ENCODE measurements at places on chromosomes 11 and 22.

GRCh38 chr22:47115921-47116320 lies 353.5 kb downstream of the TBC1D22A start:
- DNase-seq: no peak

DNA sequence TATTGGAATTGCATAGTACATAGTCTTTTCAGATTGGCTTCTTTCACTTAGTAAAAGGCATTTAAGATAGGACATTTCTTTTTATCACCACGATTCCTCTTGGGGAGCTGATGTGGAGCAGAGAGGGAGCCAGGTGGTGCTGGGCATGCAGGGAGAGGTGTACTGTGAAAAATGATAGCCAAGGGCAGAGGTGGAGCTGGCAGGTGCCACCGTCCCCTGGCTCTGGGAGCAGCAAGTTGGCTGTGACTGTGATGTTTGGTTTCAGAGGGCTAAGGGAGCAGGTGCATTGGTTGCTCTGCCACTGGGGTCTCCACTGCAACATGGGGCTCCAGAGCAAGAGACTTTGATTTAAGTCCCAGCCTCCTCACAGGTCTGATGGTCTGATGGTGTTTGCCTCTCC lies 16.5 kb downstream of the SGSM1 start:
- DNase-seq: no peak

GRCh38 chr22:44363013-44363979 lies 50.5 kb upstream of the SHISAL1 start:
- no peak for DNase-seq

DNA sequence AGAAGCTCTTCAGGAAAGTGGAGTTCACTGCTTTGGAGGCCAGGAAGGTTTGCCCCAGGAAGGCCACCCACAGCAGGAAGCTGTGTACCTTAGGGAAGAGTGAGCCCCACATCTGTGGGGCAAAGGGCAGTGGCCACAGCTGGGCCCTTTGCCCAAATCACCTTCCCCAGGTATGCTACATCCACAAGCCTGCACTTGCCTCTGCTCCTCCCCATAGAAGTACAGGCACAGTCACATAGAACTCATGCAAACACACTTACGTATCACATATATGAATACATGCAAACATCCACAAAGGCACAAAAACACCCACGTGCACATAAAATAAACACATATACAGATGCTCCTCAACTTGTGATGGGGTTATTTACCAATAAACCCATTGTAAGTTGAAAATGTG lies 2.1 kb downstream of the TRIM29 start:
- DNase-seq: no peak

GRCh38 chr22:32339190-32340012 lies 18.3 kb upstream of the RFPL3 start:
- DNase-seq: no peak

GRCh38 chr11:93548679-93549319 lies 5.6 kb upstream of the SMCO4 start:
- no peak for DNase-seq

- DNase-seq: no peak
Observed at GRCh38 chr22:21643533-21644357, 1.6 kb downstream of the SDF2L1 start.

DNA sequence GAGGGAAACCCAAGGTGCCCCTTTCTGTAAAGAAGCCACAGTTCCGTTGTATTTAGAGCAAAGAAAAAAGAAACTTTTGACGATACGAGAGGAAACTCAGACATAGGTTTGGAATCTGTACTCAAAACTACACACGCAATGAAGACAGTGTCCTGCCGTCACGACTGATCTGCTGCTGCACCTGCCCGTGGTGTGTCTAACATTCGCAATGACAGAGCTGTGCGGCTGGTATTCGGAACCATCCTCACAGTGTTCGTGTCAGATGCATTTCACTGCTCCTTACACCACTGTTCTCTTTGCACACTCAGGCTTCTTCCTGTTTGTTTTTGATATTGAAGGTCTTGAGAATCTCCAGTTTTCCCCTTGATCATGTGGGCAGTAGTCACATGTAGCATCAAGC lies 84.8 kb downstream of the RTL6 start:
- DNase-seq: no peak

DNA sequence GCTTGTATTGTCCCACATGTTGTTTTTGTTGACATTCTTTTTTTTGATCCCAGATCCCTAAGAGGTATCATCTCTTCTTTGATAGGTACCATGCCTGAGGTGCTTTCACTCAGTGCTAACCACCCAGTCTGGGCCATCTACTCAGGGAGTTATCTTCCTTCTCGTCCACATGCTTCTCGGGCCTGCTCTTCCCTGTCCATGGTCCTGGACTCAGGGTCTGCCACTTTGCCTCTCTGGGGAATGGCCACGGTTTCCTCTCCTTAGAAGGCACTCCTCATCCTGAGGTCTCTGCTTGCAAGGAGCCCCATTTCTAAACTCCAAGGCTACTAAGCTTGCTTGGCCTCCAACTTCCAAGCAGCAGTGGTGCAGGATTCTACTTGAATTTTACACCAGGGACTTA lies 227.0 kb upstream of the NCAM1 start:
- no peak for DNase-seq

- no peak for DNase-seq
Observed at GRCh38 chr11:9070749-9071491, 20.5 kb downstream of the SCUBE2 start.

- no peak for DNase-seq
Observed at GRCh38 chr11:77602381-77603088, 12.8 kb downstream of the AQP11 start.

- DNase-seq: no peak
Observed at GRCh38 chr11:44568658-44569473, 3.4 kb downstream of the CD82 start.

- no peak for DNase-seq
Observed at GRCh38 chr11:123197711-123198110, 2.7 kb upstream of the CLMP start.

GRCh38 chr22:47180796-47181195 lies 418.3 kb downstream of the TBC1D22A start:
- no peak for DNase-seq

DNA sequence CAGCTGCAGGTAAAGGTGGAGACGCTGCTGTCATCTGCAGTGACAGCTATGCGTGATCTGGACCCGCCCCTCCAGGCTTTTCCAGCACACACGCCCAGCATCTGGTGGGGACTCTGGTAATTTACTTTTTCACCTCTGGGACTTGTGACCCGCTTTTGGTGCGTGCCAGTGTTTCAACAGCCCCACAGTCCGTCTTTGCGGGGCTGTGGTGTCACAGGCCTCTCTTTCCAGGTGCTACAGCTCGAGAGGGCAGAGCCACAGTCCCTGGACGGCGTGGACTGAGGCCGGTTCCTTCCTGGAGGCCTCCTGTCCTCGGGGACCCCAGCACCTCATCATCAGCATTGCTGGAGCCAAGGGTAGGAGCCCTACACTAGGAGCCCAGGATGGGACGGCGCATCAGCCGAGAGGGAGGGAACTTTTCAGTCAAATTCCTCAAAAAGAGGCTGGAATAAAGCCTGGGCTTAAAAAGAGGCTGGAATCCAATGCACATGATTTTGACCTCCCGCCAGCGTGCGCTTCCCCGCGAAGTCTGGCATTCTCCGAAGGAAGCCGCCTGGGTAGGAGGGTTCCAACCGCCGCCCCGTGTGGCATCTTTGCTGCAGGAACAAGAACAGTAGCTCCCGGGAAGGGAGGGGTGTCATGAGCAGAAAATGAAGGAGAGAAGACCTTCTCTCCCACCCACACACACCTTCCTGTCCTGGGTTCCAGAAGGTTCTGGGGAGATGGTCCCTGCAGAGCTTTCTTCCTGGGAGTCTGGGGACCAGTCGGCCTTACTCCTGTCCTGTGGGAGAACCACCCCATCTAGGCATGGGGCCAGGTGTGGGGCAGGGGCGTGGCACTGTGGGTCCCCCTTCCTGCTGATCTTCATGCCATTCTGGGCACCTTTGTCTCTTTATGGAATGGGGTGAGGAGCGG lies 25.7 kb upstream of the KRTAP5-7 start:
- DNase-seq: no peak

DNA sequence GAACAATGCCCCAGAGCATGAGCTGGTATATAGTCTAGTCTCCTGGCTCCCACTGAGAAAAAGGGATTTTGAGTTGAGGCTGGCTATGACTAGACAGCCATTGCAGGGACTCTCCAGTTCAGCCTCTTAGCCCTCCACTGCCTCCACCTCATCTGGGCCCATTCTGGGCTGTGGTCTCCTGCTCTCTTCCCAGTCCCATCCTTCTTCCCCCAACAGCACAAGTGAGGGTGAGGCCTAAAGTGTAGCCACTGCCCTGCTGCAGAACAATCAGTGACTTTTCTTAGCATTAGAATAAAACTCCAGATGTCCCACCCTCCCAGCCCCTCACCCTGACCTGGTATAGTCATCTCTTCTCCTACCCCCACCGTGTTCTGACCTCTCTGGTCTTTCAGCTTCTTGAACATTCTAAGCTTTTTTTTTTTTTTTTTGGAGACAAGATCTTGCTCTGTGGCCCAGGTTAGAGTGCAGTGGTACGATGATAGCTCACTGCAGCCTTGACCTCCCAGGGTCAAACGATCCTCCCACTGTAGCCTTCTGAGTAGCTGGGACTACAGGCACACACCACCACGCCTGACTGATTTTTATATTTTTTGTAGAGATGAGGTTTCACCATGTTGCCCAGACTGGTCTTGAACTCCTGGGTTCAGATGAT lies 4.3 kb downstream of the MED15 start:
- no peak for DNase-seq

- no peak for DNase-seq
Observed at GRCh38 chr22:46586531-46587011, 33.6 kb upstream of the GRAMD4 start.

- no peak for DNase-seq
Observed at GRCh38 chr22:48660790-48661740, 1166.6 kb downstream of the BRD1 start.

- no peak for DNase-seq
Observed at GRCh38 chr11:94199136-94200130, 70.8 kb downstream of the PANX1 start.

- no peak for DNase-seq
Observed at GRCh38 chr11:70471254-70471653, 72.9 kb downstream of the CTTN start.

DNA sequence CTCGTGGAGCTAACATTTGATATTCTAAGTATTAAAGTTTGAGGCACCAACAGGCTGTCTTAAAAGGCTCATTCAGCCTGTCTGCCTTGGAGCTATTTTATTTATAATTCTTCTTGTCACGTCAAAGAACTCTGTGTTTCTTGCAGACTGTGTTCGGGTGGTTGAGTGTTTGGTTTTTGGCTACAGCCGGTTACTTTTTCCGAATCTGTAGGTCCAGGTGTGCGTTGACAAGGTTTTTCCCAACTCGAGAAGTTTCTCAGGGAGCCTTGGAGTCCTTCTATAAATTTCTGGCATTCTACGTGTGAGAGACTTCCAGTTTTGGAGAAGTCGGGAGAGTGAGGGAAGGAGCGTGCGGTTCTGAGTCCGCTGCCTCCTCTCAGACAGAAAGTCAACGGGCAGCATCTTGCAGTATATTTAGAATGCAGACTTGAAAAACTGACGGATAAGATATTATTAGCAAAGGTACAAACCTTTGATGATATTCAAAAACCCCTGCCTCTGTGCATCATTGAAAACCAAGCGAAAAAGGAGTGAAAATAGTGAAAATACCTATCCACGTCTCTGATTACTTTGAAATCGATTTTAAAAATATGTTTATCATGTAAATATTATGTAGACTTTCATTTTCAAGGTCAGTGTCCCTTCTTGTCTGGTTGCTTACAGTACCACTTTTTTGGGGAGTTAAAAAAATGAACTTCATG lies 85.2 kb upstream of the PPARA start:
- no peak for DNase-seq

DNA sequence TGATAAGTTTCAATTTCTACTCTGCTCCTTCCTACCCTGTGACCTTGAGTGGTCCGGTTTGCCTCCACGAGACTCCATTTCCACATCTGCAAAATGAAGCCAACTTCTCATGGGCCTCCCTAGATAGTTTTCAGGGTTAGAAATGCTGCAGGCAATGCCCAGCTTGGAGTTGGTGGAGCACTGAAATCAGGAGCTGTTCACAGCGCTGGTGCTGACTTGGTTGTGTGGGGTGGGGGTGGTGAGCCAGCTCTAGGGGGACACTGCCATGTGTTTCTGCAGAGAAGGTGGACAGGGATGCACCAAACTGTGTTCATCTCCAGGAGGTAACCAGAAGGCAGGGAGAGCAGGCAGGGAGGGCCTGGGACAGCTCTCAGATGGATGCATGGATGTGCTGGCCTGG lies 37.0 kb downstream of the SGSM1 start:
- DNase-seq: no peak

DNA sequence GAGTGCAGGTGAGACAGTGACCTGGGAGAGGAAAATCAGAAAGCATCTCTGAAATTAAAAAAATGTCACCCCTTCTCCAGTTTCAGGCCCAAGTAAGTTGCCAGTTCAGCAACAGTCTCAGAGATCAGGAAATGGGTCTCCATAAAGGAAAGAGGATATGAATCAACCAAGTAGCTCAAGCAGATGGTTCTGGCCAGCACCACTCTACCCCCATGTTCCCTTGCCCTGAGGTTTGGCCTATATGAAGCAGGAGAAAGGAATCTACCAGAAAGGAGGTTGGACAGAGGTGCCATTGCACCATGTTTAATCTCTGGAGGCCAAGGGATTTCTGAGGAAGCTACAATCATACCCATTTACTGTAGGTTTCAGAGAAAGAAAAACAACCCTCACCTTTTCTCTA lies 7.7 kb downstream of the FZD4 start:
- no peak for DNase-seq

DNA sequence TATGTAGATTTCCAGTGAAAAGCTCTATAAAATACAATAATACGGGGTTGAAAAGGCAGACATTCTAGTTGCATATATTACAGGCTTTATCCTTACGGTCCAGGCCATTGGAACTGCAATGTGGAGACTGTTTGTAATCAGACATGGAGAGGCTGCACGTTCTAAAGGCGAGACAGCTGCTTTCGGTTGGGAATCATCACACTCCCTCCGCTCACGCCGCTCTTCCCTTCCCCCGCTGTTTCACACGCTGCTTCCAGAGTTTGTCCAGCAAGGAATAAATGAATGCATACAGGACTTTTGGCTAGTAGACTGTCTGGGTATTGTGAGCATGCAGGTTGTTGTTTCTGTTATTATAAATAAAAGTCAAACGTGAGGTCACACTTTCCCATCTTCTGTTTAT lies 13.5 kb upstream of the EFCAB6 start:
- DNase-seq: no peak

GRCh38 chr22:20001082-20001638 lies 15.5 kb downstream of the ARVCF start:
- DNase-seq: no peak

- no peak for DNase-seq
Observed at GRCh38 chr11:17015627-17016126, 1.5 kb upstream of the PLEKHA7 start.

- DNase-seq: no peak
Observed at GRCh38 chr11:110131386-110132123, 38.4 kb downstream of the ZC3H12C start.

Data from cortex of kidney (tissue), 1 donor.